ENCODE measurements at places on chromosomes 3 and 15. TPM values are rescaled to one million over a fixed set of nuclear protein-coding genes. Genes with fewer than 3 reads are reported as not detected.

MAP6D1 gene
- total RNA-seq: 1.9 TPM

DNA sequence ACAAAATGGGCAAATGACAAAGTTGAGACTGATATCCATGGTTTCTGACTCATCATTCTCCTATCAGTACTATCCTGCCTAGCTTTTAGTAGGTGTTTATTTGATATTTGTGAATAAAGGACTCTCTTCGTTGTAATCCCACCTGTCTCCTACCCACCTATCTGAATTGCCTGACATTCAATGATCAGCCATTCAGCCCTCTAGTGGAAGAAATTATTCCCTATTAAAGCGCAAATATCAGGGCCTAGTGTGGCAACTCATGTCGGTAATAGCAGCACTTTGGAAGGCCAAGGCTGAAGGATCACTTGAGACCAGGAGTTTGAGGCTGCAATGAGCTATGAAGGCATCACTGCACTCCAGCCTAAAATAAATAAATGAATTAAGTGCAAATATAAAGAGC lies 195.7 kb upstream of the SETMAR start:
- no peak for DNase-seq

DNA sequence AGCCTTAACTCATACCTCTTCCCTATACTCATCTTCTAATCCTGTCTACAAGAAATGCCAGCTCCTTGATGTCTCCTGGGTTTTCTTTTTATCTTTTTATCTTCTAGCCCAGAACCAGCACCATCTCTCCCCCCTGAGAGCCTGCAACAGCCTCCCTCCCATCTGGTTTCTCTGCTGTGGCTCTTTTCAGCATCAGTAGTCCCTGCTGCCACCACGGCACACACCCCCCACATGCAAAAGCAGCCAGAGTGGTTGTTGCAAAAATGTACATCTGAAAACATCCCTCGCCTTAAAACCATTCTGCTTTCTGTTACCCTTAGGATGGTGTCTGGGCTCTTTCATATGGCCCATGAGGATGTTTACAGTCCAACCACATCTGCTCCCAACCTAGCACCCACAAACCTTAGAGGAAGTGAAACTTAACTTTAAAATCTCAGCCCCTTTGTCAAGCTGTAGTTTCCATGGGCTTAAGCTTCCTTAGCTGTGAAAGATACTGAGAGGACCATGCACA lies 775 bp downstream of the TTC21A start:
- no peak for DNase-seq

- DNase-seq: no peak
These were observed 163.6 kb downstream of the ITPR1 start for GRCh38 chr3:4656626-4657328.

LRRIQ4 gene
- total RNA-seq: not detected

DNA sequence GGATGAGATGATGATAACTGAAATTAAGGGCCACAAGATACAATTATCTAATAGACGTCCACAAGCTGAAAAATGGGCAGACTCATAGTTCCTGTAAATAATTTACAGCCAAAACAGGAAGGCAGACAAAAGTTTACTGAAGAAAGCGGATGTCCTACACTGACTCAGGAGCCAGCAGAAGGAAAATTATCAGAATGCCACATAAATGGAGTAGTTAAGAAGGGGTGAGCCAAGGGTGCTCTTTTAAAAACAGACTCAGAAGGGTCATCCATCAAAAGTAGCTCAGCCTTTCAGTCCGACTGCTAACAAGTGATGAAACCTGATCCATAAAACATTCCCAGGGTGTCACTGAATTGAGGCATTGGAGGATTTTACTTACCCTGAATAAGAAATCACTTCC lies 39.8 kb downstream of the TUSC7 start:
- peak; percentile 2 for DNase-seq

GRCh38 chr15:73596174-73596573 lies 37.0 kb downstream of the NPTN start:
- DNase-seq: no peak

LARP6 gene
- total RNA-seq: 78.3 TPM

GABRB3 gene
- total RNA-seq: 0.54 TPM

DNA sequence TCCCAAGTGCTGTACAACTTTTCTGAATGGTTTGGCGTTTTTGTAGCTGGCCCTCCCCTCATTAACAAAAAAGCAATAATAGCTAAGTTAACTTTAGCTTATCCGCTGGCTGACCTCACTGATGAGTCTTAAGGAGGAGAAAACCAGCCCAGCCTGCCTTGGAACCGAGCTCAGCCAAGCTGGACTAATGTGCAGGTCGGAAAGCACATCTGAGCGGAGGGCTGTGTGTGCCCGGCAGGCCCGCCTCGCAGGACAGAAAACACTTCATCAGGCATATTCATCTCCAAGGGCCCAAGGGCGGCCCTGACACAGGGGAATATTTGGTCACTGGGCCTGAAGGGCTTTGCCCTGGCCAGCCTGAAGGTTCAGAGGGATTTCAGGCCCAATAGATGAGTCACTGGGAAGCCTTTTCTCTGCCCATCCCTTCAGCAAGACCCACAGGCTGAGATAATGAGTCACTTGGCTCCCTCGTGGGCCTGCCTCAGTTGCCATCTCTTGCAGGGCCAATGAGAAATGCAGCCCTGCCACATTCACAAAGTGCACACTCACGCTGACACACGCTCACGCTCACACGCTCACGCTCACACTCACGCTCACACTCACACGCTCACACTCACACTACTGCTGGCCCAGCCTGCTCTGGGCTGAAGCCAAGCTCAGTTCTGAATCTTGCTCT lies 75.1 kb downstream of the SLC12A8 start:
- DNase-seq: peak; percentile 76

GRCh38 chr3:59446775-59447465 lies 397.1 kb upstream of the CFAP20DC start:
- DNase-seq: no peak

DNA sequence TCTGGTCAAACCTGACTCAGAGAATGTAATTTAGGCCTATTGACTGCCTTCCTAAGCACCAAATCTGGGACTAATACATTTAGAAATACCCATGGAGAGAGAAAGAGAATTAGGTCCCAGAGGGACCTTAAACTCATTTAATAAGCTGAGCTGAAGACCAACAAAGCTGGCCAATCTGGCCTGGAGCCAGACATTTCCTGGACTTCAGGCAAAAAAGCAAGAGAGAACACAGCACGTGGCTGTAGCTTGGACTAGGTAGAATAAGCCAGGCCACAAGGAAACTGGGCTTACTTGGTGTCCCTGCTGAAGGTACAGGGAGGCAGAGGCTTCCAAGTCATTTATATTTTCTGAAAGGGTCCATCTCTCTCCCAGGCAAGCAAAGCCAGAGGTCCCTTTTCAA lies 88.1 kb downstream of the RTP4 start:
- DNase-seq: no peak

DNA sequence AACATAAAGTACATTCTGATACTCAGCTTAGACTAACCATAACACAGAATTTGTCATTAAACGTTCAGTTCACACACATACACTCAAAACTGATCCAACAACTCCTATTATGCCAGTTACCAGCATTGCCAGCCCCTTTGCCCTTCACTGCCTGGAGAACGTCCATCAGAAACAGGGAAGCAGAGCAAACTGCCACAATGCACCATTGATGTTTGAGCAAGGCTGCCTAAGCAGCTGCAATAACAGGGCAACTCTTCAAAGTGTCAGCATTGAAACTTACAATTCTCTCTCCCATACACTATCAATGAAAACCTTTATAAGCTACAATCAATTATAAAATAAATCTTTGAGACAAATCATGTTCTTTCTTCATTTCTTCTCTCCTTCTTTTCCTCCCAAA lies 85.1 kb downstream of the ZBTB20 start:
- DNase-seq: no peak

RAB6B gene
- total RNA-seq: 0.28 TPM

- DNase-seq: no peak
These were observed 37.5 kb upstream of the MYZAP start for GRCh38 chr15:57554063-57554811.

GRCh38 chr3:135449046-135449445 lies 516.5 kb upstream of the PPP2R3A start:
- DNase-seq: no peak

DNA sequence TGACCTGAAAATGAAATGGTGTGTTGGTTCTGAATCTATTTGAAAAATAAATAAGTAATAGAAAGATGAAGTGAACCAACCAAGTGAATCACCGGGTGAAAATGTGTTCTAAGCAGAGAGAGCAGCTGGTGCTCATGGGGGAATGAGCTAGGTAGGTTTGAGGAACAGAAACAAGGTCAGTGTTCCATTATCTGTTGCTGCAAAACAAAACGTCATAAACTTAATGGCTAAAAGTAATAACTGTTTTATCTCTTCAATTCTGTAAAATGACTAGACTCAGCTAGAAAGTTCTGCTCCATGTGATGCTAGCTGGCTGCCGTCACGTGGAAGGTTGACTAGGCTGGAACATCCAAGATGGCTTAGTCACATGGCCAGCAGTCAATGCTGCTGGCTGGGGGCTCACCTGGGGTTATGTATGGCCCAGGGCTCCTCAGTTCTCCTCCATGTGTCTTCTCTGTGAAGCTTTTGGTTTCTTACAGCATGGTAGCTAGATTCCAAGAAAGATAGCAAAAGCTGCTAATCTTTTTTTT lies 13.3 kb upstream of the SH3BP5 start:
- DNase-seq: no peak

CASR gene
- not detected for total RNA-seq

DNA sequence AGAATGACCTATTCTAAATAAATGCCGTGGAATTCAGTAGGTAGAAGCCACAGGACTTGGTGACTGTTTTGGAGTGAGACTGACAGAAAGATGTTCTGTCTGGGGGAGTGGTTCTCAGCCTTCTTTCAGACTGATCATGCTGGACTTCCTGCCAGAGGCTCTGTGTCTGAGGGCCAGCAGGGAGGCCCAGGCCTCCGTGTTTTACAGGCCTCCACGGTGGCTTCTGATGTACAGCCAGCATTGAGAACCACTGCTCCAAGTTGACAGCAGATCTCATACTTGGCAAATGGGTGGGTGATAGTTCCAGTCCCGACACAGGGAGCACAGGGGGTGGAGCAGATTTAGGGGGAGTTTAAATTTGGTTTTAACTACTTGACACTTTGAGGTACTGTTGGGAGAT lies 6.7 kb upstream of the PIGZ start:
- no peak for DNase-seq

DNA sequence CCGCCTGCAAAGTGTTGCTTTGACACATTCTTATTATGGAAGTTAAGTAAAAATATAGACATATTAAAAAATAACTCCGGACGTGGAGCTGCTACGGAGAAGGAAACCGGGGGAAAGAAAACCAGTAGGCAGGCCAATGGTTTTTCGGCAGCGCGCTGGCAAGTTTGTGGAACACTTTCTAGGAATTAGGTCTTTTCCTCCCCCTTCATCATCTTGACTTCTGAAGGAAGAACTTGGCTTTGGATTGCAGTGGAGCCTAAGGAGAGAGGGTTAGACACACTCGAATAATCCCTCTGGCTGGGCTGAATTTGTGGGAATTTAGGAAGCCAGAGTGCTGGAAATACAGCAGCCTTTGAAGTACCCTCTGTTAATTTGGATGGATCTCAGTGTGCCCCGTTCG lies 317 bp downstream of the ROBO2 start:
- peak; percentile 1 for DNase-seq

PATL2 gene
- not detected for total RNA-seq

DNA sequence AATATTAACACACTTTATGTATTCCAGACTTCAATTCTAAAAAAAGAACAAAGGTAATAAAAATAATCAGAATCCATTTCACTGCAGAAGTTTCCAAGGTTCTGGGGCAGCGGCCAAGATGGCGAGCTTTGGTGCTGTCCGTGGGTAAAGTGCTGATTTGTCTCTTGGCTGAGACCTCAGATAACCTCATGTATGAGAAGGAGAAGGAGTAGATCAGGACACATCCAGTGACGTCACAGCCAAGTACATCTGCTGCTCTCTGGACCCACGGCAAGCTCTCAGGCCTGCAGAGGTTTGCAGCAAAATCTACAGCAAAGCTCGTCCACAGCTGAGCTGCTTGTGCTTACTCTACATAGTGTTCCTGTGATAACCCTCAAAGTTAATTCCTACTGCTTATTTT lies 165.7 kb downstream of the MAGI1 start:
- no peak for DNase-seq

GRCh38 chr3:464255-464654 lies 267.7 kb downstream of the CHL1 start:
- no peak for DNase-seq

DNA sequence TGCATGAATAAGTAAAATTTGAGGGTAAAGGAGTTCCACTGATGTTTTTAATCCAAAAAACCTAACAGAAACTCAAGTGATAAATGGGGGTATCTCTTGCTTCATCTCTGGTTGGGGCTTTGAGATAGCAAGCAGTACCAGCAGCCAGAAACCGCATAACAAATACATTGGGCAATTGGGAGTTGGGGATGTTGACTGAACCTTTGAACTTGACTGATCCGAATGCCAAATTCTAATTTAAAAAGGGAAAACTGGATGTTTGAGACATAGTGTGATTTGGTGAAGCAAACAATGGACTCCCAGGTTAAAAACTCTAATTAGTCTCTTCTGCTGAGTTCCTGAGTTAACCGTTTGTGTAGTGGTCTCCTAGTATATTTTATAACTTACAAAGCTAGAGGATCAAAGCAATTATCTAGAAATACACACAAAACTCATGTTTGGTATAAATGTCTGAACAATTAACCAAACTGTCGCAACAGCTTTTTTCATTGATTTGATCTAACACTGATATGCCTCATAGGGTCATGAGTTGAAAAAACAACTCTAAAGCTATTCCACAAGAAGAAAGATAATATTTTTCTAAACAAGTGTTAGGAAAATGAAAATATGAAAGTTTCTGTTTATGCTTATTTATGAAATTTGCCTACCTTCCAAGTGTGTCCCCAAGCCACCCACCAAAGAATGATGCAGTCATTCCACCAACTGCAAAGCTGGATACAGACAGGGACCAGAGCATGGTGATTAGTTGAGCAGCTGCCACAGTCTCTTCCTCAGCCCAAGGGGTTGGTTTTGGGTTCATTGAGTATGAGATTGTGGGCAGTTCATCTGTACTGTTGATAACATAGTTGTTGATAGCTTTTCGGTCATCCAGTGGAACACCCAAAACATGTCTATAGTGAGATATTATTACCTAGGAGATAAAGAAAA lies 12.4 kb downstream of the SLC2A2 start:
- no peak for DNase-seq

PLSCR2 gene
- not detected for total RNA-seq
